Activated effector memory CD4-positive, alpha-beta T cell treated with Interleukin-2 at 50 U/mL for 16 hours (primary cell): ENCODE measurements at places on chromosomes 5 and 9.

GRCh38 chr5:42767491-42768105 is 11.0 kb downstream of the CCDC152 start:
- DNase-seq, result no peak

- no peak for DNase-seq
Measured at GRCh38 chr9:137429974-137430722, 7.0 kb downstream of the NOXA1 start.

- no peak for DNase-seq
Measured at GRCh38 chr5:124468671-124469411, 277.6 kb downstream of the ZNF608 start.

DNA sequence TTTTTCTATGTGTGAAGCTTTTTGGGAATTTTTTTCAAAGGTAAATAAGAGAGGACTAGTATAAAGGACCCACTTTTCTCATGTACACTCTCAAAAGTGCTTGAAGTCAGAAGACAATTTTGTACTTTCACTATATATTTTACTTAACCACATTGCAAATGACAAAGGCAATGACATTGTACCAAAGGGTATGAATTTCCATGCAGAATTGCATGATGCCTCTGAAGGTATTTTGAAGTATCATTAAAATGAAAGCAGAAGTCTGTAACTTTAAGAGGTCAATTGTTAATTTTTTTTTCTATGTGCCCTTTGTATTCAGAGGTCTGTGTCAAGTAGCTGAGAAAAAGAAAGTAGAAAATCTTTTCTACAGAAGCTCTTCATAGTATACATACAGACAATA is 84.7 kb downstream of the ST8SIA4 start:
- no peak for DNase-seq

DNA sequence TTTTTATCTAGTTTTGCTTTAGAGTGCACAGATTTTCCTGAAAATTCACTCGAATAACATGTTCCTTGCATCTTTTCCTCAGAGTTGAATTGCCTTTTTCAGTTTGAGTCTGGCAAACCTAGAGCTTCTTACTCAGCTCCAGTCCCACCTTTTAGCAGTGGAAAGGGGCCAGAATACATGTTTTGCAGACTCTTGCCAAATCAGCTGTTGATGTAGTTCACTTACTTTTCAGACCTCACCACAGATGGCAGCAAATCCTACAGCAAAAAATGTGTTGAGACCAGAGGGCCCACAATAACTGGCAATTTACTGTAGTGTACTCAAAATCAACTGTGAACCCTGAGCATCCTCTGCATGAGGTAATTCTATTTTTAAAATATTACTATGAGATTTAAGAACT is 545.2 kb upstream of the ACO1 start:
- DNase-seq, result no peak

DNA sequence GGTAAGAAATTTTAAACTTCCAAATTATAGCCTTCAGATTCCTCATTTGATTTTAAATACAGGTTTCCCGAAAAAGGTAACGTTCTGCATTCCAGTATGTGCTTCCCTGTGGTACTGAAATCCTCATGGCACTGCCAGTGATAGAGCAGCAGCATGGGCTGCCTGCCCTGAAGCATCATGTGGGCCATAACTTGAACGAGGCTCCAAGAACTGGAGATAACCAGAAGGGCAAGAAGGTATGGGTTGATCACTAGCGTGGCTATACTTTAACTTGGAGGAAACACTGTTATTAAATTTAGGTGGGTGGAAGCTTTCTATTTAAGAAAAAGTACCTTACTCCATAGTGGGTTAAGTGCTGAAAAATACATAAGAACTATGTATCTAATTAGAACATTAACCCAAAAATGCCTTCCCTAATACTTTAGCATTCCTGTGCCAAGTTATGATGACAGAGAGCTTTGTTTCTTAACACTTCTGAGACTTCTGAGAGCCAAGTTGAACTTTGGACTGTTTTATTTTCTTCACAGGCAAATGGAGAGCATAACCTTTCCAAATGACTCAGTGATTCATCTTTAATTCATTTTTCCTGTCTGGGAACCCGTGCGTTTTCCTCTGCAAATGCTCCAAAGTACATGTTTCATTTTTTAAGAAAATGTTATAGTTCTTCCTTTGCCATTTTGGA is 191.5 kb upstream of the GNA14 start:
- no peak for DNase-seq

DNA sequence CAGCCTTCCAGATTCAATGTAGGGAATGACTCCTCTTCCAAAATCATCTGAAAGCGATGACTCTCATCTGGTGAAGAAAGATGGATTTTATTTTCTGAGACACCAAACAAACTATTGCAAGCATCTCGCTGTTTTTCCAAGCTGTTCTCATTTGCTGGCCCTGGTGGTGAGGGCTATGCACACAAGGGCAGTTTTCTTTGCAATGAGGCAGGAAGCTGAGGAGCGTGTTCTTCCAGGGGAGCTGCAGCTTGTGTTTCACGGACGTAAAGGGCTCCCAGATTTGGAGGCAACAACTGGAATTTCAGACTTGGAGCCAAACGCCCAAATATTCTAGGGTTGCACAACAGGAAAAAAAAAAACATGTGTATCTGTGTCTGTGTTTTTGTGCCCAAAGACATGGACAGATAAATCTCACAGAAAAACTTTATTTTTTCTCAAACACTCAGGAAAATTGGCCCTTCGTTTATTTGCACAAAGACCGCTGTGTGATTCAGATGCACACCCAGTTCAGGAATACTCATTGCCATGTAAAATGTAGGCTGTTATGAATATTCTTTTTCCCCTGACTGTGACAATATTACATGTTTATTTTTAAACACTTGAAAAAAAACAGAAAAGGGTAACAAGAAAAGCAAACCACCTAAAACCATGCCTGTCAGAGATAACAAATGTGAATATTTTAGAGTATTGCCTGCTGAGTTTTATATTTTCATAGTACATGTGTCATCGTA is 151.3 kb downstream of the GAS1 start:
- DNase-seq, result no peak

- DNase-seq, result no peak
Measured at GRCh38 chr9:32881948-32882347, 98.6 kb downstream of the TMEM215 start.

DNA sequence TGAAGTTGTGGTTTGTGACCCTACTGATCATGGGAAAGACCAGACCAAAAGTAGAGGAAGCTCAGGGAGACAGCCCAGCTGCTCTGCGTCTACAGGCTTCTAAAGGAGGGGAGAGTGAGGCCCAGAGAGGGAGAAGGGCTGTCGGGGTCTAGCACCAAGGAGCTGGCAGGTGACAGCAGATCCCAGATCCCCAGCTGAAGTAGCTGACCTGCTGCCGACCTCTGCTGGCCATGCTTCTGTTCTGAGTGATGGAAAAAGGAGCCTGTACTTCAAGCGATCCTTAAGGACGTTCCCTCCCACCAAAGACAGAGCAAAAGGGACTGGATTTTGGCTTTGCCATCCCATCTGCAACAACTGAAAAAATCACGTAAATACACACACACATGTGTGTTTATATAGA is 22.7 kb upstream of the QSOX2 start:
- DNase-seq, result no peak

DNA sequence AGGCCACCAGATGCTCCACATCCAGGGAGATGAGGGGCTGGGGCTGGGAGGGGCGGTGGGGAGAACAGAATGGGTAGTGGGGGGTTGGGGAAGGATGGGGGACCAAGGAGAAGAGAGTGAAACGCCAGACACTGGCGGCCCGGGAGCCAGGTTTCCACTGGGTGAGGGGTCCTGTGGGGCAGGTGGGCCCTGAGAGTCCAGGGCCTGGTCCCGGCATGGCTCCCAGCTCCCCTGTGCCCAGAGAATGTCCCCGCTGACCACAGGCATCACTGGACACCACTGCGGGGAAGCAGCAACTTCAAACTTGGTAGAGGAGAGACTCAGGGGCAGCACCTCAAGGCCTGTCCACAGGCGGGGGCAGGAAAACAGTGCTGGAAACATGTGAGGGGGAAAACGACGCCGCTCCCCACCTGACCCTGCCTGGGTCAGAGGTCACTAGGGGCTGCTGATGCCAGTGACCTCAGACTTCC is 13.2 kb downstream of the NINJ1 start:
- DNase-seq, result no peak

- DNase-seq, result no peak
Measured at GRCh38 chr5:84578226-84578625, 193.5 kb upstream of the EDIL3 start.

DNA sequence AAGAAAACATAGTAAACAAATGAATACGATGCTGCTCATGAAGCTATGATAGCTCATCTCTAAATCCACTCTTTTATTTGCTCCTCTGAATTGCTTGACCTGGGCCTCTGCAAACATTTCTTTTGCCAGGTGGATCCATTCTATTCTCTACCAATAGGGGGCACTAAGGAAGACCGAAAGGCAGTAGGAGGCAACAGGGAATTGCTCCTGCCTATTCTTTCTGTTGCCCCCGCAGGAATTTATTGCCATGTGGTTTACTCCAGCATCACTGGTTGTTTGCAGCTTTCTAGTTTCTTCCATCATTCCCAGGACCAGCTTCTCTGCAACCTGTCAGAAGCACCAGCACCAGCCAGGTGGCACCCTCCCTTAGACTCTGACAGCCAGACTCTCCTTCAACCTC is 5.3 kb downstream of the GAPT start:
- no peak for DNase-seq

DNA sequence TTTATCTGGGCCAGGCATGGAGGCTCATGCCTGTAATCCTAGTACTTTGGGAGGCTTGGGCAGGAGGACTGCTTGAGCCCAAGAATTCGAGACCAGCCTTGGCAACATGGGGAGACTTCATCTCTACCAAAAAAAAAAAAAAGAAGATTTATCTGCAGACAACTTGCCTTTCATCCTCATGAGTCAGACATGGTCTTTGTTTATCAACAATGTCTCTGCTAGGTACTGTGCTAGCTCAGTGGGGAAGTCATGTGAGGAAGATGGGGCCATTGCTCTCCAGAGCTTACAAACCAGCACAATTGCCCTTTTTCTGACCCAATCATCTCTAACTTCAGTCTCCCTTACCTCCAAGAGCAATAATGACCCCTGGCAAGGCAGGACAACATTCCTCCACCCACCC is 1.6 kb downstream of the URM1 start:
- no peak for DNase-seq

- no peak for DNase-seq
Measured at GRCh38 chr5:72427016-72427415, 80.2 kb downstream of the ZNF366 start.

DNA sequence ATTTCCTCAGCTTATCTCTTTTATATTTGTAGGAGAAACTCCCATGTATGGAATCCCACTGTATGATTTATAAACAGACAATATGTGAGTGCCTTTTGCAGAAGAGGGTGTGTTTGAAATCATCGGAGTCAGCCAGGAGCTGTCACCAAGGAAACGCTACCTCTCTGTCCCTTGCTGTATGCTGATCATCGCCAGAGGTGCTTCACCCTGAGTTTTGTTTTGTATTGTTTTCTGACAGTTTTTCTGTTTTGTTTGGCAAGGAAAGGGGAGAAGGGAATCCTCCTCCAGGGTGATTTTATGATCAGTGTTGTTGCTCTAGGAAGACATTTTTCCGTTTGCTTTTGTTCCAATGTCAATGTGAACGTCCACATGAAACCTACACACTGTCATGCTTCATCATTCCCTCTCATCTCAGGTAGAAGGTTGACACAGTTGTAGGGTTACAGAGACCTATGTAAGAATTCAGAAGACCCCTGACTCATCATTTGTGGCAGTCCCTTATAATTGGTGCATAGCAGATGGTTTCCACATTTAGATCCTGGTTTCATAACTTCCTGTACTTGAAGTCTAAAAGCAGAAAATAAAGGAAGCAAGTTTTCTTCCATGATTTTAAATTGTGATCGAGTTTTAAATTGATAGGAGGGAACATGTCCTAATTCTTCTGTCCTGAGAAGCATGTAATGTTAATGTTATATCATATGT is 18.0 kb upstream of the CTSL start:
- DNase-seq, result no peak

DNA sequence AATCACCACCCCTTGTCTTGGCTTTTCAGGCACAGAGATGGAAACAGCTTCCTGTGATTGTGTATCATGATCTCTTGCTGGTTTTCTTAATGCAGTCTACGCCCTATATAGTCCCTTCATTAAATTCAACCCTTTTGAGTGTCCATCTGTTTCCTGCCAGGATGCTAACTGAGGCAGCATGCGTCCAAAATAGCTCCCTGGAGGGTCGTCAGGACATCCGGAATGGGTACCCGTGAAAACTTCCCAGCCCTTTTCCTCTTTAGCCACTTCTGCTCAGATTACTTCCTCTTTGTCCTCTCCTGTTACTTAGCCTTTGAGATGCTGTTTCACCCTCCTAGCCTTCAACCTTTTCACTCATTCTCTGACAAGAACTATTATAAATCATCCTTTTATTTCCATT is 79.8 kb upstream of the KLF9 start:
- DNase-seq, result no peak

GRCh38 chr9:124038790-124039633 is 27.4 kb downstream of the LHX2 start:
- DNase-seq, result no peak

- no peak for DNase-seq
Measured at GRCh38 chr9:35001803-35002502, 12.4 kb downstream of the DNAJB5 start.

GRCh38 chr5:54753034-54753433 is 232.4 kb downstream of the ESM1 start:
- no peak for DNase-seq

- DNase-seq, result no peak
Measured at GRCh38 chr5:69137807-69138206, 29.1 kb upstream of the CCNB1 start.

DNA sequence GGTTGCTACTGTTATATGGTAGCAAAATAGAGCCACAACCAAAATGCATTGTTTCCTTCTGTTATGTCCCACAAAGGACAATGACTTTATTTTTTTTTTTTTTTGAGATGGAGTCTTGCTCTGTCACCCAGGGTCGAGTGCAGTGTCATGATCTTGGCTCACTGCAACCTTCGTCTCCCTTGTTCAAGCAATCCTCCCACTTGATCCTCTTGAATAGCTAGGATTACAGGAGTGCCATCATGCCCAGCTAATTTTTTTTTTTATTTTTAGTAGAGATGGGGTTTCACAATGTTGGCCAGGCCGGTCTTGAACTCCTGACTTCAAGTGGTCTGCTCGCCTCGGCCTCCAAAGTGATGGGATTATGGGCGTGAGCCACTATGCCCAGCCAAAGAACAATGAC is 527.7 kb upstream of the SGCD start:
- DNase-seq, result no peak
